Epithelial cell of prostate (primary cell): ENCODE measurements at places on chromosomes 1 and 21.

- no peak for DNase-seq
These were observed 14.2 kb downstream of the PTP4A2 start for GRCh38 chr1:31923901-31924535.

GRCh38 chr1:232263452-232263851, 366.5 kb downstream of the SIPA1L2 start:
- DNase-seq = no peak

GRCh38 chr1:3775490-3776230, 3.1 kb downstream of the SMIM1 start:
- peak; percentile 36 for DNase-seq

GRCh38 chr1:213295860-213296259, 244.8 kb downstream of the RPS6KC1 start:
- DNase-seq = no peak

GRCh38 chr1:230725256-230726012, 11.5 kb upstream of the AGT start:
- no peak for DNase-seq

- DNase-seq = no peak
These were observed 37.9 kb downstream of the TGFB2 start for GRCh38 chr1:218383051-218383450.

DNA sequence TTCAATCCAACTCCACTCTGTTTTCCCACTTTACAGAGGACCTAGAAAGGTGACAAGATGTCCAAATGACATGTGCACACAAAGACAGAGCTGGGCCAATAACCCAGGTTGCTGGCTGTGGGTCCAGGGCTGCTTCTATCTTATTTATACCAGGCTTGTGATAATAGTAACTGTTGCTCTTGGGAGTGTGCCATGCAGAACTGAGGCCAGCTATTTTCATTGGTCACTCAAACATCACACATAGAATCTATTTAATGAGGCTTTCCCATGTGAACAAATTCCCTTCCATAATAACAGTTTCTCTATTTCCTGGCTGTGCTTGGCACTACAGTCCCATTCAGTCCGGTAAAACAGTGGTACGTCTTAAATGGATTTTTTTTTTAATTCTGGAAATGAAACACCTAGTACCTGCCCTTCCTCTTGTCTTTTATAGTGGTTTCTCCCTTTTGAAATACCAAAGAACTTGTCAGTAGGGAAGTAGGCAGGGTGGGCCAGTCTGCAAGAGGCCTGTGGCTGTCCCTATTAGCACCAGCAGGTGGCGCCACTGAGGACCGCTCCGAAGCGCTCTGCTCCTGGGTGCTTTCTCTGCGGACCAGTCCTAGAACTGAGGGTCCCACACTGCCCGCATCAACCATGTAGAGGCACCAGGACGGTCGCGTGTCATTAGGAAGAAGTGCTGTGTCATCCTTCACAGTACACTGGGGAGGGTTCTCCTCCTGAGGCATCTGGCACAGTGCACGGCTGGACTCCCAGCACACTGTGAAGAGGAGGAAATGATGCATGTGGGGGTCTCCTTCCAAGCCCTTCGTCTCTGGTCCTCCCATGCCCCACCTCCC, 52.1 kb downstream of the GPR161 start:
- DNase-seq = no peak

GRCh38 chr1:41656068-41656467, 171.6 kb upstream of the EDN2 start:
- DNase-seq = no peak

- DNase-seq = peak; percentile 6
These were observed 127.0 kb downstream of the NME7 start for GRCh38 chr1:169240449-169241232.

DNA sequence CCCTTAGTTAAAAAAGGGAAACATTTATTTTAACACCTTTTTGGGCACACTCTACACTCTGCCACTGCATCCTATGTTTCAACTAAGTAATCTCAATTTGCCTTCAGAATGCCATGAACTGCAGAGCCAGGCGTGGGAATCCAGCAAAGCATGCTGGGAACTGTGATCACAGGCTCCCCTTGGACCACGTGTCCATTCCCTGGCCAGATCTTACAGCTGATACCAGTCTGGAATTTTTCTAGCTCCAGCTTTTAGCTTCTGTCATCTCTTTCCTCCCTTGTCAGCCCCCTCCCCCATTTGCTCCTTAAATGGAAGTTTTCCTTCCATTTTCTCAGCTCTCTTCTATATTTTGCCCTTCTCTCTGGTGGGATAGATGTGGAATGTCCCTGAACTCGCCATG, 29.4 kb downstream of the RCSD1 start:
- DNase-seq = no peak

GRCh38 chr21:23217597-23217996, 2219.4 kb downstream of the NCAM2 start:
- DNase-seq = no peak

GRCh38 chr1:35876988-35877387, 6.0 kb upstream of the AGO1 start:
- no peak for DNase-seq

DNA sequence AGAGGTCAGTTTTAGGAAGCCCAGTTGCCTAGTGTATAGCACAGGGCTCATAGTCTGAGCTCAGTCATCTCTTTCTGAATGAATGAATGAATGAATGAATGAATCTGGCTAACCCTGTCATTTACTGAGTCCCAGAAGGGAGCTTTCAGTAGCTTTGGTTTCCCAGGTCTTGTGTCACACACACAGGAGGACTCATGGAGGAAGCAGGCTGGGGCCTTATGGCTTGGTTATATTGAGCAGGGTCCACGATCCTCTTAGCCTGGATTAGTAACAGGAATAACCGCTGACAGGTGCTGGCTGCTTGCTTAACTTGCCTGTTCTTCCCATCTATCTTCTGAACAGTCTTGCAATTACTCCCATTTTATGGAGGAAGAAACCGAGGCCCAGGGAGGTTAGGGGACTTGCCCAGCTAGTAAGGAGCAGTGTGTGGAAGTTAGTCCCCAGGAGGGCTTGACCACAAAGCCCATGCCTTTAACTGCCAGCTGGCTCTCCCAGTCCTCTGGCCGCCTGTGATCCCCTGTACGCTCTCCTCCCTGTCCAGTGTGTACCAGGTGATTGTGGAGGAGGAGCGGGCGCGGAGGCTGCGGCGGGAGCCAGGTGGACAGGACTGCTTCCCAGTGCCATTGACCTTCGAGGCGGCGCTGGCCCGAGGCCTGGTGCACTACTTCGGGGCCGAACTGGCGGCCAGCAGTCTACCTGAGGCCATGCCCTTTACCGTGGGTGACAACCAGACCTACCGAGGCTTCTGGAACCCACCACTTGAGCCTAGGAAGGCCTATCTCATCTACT, 46.0 kb downstream of the PTPRU start:
- DNase-seq = no peak
